Activated T-helper 2 cell treated with anti-CD3 and anti-CD28 coated beads, Interferon-gamma antibody, Interleukin-2, Interleukin-4, amounts not matched to agents 10 μg/mL and 5 μg/mL and 100 μg/mL, durations not matched to agents 14 hours and 24 hours and 36 hours (primary cell): ENCODE measurements at places on chromosomes 12 and 14. TPM values are rescaled to one million over a fixed set of nuclear protein-coding genes. Genes with fewer than 3 reads are reported as not detected.

Gene LBHD2
- not detected in 2 replicates for total RNA-seq

DNA sequence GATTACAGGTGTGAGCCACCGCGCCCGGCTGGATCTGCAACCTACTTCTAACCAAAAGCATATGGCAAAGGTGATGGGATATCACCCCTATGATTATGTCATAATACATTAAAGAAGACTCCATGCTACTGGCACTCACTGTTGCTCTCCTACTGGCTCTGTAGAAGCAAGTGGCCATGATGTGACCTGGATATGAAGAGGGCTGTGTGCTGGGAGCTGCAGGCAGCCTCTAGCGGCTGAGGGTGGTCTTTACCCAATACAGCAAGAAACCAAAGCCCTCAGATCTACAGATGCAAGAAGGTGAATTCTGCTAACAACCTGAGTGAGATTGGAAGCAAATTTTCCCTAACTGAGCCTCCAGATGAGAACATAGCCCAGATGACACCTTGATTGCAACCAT is 34.2 kb upstream of the TRIM9 start:
- no peak for DNase-seq

GRCh38 chr14:44404036-44404435 is 103.0 kb downstream of the FSCB start:
- DNase-seq = no peak

Gene ATF1
- total RNA-seq = 58.8 and 63.0 TPM in 2 replicates

DNA sequence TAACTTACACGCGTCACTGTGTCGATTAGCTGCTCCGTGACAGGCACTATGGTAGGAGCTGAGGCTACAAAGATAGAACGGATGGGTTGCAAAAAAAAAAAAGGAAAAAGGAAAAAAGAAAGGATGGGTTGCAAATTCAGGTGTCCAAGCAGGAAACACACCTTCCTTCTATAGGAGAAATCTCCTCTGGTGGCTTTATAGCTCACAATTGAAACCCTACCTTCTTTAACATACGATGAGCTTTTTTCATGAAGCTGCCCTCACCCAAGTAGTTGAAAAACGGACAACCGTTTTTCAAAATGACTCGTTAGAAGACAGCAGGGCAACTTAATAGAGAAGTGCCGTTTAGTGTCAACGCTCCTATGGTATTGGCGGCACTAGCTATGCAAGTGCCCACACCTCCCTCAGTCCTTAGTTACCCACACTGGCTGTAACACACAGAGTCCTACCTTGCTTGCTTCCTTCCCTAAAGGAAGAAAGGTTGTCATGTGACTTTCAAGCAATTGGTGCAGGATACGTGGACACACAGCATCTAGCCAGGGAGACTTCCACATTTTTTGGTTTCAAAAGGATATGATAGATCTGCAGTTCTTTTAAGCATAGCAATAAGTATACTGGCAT is 682 bp upstream of the TRIP11 start:
- DNase-seq = peak; percentile 21

Gene NDRG2
- 1.1 and 1.8 TPM in 2 replicates for total RNA-seq

DNA sequence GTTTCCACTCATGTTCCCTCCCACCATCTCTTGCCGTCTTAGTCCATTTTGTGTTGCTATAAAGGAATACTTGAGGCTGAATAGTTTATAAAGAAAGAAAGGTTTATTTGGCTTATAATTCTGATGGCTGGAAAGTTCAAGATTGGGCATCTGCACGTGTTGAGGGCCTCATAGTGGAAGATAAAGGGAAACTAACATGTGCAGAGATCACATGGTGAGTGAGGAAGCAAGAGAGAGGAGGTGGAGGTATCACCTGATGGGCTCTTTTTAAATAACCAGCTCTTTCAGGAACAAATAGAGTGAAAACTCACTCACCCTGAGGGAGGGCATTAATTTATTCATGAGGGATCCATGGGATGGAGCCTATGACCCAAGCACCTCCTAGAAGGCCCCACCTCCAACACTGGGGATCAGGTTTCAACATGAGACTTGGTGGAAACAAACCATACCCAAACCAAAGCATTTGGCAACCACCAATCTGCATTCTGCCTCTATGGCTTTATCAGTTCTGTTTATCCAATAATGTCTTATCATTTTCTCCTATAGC is 29.5 kb downstream of the MYO1H start:
- no peak for DNase-seq

DNA sequence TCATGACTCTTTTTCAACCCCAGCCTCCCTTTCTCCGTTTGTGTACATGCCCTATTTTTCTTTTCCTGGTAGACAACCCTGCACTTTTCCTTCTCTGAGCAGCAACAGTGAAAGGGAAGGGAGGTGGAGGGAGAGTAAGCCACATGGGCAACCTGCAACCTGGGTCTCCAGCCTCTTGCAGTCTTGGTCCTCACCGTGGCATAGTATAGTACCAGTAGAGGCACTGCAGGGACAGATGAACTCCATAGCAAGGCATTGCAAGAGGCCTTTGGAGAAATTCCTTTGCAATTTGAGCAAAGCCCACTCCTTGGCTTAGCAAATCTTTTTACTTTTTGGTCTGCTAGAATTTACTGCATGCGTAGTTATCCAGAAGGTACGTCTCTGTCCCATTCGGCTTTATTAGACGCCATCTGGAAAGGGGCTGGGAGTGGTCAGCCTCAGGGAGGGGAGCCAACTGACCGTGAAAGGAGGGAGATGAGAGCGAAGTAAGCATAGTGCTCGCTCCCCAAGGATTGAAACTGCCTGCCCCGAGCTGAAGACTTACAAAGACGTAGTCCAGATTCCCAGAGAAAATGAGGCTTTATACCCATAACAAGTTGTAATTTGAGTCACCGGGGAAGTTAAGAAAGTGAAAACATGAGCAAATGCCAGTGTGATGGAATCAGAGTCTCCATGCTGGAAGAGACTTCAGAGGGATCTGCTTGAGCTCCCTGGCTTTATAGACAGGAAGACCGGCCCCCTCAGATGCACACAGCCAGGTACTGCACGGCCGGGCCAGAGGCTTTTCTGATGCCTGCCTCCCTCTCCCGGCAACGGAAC is 332.0 kb downstream of the CACNA1C start:
- no peak for DNase-seq

GRCh38 chr12:81296556-81297305 is 218.9 kb downstream of the ACSS3 start:
- DNase-seq = no peak

GRCh38 chr12:132154941-132155770 is 10.9 kb downstream of the NOC4L start:
- no peak for DNase-seq
